Midbrain (tissue), 1 donor: ENCODE measurements at places on chromosomes 5 and 9.
A peak's percentile ranks its signal among the peaks of the same experiment; 100 is the strongest.

- DNase-seq, result no peak
Observed at GRCh38 chr9:84822589-84823233, 153.2 kb downstream of the NTRK2 start.

GRCh38 chr5:111680737-111681413, 76.1 kb downstream of the NREP start:
- no peak for DNase-seq

GRCh38 chr9:86771941-86772634, 175.2 kb downstream of the GAS1 start:
- no peak for DNase-seq

- DNase-seq, result peak; percentile 13
Observed at GRCh38 chr5:9774472-9775079, 144.4 kb upstream of the TAS2R1 start.

GRCh38 chr5:42490831-42491230, 67.6 kb downstream of the GHR start:
- DNase-seq, result no peak
